ENCODE measurements at places on chromosomes 4 and X.

GRCh38 chr4:83109480-83110222 is 4.9 kb downstream of the PLAC8 start:
- peak; percentile 21 for DNase-seq

GRCh38 chr4:53582194-53582593 is 9.1 kb downstream of the LNX1 start:
- no peak for DNase-seq

DNA sequence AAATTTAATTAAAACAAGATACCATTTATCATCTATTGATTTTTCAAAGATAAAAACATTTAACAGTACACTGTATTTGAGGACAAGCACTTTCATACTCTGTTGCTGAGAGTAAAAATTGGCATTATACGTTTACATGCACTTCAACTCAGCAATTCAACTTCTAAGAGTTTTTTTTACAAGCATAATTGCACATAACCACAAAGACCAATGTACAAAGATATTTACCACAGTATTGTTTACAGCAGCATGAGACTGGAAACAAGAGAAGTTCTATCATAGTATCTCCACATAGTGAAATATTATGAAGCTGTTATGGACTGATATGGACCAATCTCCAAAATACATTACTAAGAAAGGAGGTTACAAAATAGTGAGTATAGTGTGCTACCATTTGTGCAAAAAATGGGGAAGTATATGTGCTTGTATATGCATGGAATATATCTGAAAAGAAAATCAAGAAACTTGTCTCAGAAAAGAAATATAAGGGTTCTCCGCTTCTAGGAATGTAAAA is 10.9 kb downstream of the GAB3 start:
- no peak for DNase-seq

GRCh38 chrX:40022421-40022820 is 75.3 kb downstream of the BCOR start:
- DNase-seq = no peak

GRCh38 chr4:58564695-58565475 is 1454.7 kb upstream of the IGFBP7 start:
- DNase-seq = no peak

DNA sequence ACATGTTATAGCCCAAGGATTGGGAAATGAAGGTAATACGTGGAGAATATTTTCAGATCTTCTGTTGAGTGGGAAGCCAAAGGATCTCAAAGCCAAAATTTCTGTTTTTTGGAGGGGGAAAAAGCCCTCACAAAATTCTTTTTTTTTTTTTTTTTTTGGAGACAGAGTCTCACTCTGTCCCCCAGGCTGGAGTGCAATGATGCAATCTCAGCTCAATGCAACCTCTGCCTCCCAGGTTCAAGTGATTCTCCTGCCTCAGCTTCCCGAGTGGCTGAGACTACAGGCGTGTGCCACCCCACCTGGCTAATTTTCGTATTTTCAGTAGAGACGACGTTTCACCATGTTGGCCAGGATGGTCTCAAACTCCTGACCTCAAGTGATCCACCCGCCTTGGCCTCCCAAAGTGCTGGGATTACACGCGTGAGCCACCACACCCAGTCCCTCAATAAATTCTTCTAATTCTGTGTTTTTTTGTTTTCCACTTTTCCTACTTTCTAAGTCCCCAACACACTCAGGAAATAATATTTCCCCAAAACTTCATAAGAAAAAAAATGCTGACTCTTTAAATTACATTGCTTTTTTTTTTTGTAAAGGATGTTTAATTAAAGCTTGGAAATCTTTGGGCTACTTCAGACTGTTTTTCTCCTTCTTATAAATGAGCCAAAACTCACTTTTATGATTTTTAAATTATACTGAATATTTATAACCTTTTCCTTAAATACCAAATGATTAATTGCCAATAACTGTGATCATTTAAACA is 51.6 kb downstream of the RPS3A start:
- DNase-seq = no peak

- DNase-seq = no peak
These were observed 19.0 kb downstream of the NKX6-1 start for GRCh38 chr4:84480082-84480481.

DNA sequence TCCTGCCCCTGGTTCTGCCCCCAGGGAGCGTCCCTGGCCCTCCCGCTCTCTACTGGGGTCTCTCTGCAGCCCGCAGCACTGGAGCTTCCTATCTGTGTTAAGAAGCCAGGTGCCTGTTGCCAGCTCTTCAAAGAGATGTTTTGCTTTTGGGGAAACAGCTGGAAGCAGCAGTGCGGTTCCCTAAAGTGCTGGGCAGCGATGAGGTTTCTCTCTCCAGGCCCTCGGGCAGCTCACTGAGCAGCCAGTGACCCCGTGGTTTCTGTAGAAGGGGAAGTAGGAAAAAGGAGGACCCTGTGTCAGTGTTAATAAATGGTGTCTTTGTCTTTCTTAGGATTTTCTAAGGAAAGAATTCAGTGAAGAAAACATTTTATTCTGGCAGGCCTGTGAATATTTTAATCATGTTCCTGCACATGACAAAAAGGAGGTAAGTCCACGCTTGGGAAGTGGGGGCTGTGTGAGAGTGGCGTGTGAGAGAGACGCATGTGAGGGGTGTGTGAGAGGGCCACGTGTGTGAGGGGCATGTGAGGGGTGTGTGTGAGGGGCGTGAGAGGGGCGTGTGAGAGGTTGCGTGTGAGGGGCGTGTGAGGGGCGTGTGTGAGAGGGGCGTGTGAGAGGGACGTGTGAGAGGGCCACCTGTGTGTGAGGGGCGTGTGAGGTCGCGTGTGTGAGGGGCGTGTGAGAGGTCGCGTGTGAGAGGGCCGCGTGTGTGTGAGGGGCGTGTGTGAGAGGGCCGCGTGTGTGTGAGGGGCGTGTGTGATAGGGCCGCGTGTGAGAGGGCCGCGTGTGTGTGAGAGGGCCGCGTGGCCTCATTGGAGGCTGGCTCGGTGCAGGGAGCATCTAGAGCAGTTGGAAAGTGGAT is 27.1 kb upstream of the HGFAC start:
- DNase-seq = peak; percentile 23

- no peak for DNase-seq
These were observed 119.3 kb downstream of the ADAMTS3 start for GRCh38 chr4:72449705-72450104.

GRCh38 chrX:64152857-64153256 is 52.7 kb downstream of the AMER1 start:
- no peak for DNase-seq

DNA sequence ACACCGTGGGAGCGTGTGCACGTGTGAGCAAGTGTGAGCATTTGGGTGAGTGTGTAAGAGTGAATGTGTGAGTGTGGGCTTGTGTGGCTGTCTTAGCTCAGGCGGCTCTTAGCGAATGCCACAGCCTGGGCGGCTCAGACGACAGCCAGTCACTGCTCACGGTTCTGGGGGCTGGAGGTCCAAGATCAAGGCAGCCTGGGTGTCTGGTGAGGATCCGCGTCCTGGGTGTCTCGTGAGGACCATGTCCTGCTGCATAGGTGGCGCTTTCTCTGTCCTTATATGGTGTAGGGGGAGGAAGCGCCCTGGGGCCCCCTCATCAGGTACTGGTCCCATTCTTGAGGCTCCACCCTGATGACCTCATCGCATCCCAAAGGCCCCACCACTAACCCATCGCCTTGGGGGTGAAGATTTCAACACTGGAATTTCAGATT is 4.5 kb downstream of the DOK7 start:
- DNase-seq = no peak

GRCh38 chr4:141654098-141654497 is 17.7 kb downstream of the IL15 start:
- no peak for DNase-seq

DNA sequence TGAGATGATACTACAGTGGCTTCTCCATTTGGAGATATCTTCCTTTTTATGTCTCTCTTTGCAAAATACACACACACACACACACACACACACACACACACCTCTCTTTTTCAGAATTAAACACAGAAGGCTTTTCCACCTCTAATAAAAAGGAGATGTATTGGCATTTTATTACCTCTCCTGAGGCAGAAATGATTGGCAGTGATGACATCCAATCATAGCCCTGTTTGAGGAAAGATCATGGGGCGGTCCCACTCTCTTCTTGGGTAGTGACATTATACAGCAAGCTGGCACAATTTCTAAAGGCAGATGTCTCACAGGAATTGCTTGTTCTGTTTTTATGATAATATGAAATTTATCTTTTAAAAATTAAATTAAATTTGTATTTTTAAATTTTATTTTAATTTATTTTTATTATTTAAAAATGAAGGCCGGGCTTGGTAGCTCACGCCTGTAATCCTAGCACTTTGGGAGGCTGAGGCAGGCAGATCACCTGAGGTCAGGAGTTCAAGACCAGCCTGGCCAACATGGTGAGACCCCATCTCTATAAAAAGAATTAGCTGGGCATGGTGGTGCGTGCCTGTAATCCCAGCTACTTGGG is 15.6 kb downstream of the CHRNA9 start:
- no peak for DNase-seq

GRCh38 chr4:158808399-158808798 is 39.6 kb downstream of the FNIP2 start:
- no peak for DNase-seq

DNA sequence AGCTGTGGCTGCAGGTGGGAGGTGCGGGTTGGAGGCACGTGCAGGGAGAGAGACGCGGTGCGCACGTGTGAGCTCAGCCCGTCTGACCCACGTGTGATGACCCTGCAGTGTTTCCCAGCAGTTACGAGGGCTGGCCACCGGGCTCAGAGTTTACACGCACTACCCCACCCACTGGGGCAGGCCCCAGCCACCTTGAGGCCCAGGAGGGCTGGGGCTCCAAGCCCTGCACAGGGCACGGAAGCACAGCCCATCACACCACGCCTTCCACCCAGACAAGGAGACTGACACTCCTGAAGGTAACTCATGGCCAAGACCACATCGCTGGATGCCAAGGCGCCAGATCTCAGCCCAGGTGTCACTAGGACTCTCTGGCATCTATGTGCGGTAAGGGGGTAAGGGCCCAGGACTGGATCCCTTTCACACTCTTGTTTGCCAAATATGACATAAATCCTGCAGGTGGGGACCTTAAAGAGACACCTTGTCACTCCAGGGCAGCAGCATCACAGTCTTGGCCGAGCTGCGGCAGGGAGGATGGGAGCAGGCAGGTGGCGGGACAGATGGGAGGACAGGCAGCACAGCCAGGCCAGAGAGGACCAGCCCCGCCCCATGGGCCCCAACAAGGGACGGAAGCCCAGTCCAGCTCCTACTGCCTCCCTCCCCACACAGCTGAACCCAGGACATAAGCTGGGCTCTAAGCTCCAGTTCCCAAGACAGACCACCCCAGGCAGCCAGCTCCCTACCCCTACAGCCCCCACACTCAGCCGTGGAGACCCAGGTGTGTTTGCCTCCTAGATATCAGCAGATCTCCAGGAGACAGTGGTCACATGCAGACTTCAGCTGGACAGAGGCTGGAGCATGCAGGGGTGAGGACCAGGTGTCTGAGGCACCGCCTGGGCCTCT is 56.8 kb downstream of the ZFYVE28 start:
- DNase-seq = no peak

GRCh38 chrX:47514533-47515235 is 31.7 kb upstream of the ZNF41 start:
- DNase-seq = no peak

GRCh38 chrX:103666202-103667107 is 20.0 kb downstream of the MORF4L2 start:
- no peak for DNase-seq

DNA sequence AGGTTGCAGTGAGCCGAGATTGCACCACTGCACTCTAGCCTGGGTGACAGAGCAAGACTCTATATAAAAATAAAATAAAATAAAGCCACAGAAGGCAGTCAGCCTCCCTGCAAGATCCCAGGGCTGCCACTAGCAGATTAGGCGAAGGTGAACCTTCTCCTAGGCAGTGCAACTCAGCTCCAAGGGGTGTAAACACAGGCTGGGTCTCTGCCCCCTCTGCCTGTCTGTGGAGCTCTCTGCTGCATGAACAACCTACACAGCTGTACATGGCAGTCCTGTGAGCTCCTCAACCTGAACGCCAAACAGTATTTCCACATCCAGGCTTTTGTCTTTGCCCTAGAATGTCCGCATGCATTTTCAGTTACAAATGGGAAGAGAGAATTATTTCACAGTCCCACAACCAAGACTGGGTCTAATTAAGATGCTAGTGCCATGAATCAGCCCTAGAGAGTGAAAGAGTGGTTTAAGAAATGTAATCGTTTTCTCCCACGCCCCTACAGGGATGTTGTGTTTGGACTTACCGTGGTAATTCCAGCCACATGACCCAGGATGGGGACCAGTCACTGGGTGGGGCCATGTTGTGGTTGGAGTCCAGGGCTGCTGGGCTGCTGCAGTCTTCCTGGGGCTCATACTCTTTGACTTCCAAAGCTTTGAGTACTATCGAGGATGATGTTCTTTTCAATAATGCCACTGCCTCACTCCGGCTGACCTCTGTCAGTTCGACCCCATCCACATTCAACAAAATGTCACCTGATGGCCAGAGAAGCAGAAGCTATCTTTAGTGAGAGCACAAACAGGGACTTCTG is 99.0 kb downstream of the FIP1L1 start:
- no peak for DNase-seq

DNA sequence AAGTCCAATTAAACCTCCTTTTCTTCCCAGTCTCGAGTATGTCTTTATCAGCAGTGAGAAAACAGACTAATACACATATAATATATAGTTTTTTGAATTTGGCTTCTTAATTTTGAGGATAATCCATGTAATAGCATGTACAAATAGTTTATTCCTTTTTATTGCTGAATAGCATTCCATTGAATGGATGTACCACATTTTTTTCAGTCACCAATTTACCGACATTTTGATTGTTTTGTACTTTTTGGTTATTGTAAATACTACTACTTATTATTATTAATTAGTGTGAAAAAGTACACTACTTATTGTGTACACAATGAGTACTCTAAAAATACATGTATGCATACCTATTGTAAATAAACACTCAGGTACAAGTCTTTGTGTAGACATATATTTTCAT is 42.3 kb upstream of the ANXA10 start:
- DNase-seq = no peak

DNA sequence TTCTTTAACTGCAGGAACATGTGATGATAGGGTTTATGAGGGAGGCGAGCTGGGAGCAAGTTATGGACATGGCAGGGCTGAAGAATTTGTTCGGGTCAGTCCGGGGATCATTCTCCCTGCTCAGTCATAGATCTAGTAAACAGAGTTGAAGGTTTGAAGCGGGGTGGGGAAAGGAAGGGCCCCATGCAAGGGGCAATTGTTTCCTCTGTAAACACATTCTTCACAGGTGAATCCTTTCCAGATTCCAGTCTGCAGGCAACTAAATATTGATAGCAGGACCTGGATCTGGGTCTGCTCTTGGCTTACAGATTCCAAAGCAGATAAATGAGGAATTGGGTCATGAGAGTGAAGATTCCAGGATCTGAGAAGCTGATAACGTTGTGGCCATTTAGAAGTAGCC is 44.3 kb upstream of the ARHGAP24 start:
- no peak for DNase-seq

DNA sequence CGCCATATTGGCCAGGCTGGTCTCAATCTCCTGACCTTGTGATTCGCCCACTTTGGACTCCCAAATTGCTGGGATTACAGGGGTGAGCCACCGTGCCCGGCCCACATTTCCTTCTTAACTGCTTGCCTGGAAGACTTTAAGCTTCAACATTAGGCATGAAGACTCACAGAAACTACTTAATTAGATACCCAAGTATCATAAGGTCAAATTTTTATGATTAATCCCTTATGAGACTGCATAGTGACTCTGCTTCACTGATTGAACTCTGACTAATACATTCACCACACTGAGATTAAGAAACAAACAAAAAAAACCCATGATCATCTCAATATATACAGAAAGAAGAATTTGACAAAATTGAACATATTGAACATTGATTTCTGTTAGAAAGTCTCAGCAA is 87.4 kb upstream of the KCTD8 start:
- no peak for DNase-seq
